ENCODE measurements at places on chromosomes 7 and 10.

DNA sequence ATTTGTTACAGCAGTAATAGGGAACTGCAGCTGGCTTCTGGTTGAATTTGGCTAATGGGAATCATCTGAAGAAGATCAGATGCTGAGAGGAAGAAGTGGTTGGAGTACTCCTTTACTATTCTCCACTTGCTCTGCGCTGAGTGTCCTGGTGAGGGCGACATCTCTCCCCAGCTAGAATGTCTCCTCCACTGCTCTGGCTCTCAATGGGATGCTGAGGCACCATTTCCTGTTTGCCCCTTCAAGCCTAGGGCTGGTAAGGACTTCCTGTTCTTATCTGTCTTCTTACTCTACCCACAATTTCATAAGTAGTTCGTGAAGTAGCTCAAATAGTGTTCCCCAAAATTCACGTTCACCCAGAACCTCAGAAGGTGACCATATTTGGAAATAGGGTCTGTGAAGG lies 43.2 kb upstream of the TES start:
- DNase-seq, result peak; percentile 35

- DNase-seq, result no peak
Measured at GRCh38 chr10:17143055-17143690, 13.6 kb upstream of the CUBN start.

- peak; percentile 82 for DNase-seq
Measured at GRCh38 chr10:89351780-89352597, 24.2 kb downstream of the IFIT3 start.

GRCh38 chr7:50418086-50418515 lies 32.0 kb downstream of the FIGNL1 start:
- peak; percentile 79 for DNase-seq

DNA sequence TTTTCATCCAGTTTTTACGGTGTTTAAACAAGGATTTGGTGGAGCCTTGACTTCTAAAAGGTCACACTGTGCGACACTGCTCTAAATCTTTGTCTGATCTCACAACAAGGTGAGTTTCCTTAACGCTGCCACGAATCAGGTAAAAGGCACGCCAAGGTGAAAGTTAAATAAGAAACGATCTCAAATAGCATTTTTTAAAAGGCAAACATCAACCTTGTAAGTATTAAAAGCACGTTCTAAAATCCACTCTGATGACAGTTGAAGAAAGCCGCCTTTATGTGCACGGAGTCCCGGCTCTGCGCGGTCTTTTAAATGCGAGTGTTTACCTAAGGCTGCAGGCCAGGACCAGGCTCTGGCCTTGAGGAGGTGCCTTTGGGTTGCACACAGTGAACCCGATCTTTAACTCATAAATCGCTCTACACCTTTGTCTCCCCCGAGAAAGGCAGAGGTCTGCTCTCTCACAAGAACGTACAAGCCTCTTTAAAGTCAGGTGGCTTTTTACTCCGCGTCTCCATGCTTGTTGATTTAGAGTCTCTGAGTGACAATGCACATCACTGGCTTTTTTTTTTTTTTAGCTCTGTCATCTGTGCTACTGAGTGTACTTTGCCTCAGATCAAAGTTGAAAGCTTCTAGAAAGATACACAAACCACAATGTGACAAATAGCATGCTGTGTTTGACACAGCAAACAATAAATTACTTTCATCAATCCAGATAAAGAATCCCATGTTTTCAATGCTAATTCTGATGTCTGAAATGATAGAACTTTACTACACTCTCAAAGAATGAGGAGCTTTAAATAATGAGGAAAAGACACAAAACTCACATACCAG lies 25.9 kb upstream of the RNF32 start:
- DNase-seq, result no peak

- DNase-seq, result no peak
Measured at GRCh38 chr10:114432566-114433093, 28.3 kb upstream of the AFAP1L2 start.

- peak; percentile 57 for DNase-seq
Measured at GRCh38 chr7:125561006-125561405, 631.4 kb upstream of the POT1 start.

- DNase-seq, result no peak
Measured at GRCh38 chr10:11150879-11151415, 133.3 kb downstream of the CELF2 start.

DNA sequence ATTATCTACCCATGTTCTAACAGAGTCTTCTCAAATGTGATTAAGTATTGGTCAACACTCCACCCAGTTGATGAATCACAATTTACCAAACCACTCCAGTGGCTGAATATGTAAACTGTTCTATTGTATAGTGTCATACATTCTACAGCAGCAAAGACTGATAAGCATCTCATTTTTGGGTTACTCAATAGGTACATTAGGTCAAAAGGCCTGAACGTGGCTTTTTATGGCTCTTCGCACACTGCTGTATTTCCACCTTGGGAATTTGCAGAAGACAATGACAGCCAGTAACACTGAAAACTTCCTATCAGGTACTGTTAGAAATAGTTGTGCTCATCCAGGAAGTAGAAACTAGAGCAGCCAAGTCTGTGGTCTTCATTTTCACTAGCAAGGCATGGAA lies 166.9 kb downstream of the GLI3 start:
- DNase-seq, result no peak

DNA sequence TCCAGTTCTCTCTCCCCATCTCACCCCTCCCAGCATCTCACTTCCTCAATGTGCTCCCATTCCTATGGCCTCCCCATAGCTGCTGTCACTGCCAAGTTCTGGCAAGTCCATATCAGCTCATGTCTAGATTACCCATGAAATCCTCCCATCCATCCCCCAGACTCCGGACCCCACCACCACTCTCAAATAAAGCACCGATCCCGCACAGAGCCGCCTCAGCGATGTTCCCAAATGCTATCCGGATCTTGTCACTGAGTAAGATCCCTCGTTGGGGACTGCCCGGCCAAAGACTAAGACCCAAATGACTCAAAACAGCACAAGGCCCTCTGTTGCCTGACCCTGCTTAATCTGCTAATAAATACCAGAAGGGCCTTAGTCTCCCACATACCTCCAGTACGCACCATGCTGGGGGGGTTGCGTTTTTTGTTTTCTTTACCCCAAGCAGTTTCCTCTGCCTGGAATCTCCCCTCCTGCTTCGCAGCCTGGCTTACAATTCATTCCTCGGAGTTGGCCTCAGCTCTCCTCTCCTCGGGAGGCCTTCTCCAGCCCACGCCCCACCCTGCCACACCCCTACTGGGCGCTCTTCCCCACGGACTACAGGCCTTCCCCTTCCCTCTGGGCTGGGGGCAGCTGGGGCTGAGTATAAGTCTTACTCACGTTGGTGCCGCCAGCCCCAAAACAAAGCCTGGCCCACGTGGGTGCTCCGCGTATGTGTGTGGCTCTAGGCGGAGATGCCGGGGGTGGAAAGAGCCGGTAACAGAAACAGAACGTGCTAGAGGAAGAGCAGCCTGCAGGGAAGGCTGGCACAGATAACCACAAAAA lies 1.8 kb upstream of the DUSP5 start:
- no peak for DNase-seq

GRCh38 chr7:154903083-154903731 lies 99.7 kb downstream of the PAXIP1 start:
- DNase-seq, result no peak

DNA sequence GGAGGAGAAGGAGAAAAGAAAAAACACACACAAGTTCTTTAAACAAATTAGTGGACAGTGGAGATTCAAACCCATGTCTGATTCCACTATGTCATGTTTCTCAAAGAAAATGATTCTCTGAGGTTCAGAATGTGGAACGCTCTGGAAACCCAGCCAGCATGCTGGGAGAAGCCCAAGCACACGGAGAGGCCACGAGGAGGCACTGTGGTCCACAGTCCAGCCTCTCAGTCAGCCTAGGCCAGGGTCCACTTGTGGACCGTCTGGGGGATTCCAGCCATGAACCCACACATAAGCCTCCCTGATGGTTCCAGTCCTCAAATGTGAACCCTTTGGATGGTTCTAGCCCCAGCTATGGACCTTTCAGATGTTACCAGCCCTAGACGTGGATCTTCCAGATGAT lies 73.4 kb downstream of the CAV1 start:
- DNase-seq, result peak; percentile 32

DNA sequence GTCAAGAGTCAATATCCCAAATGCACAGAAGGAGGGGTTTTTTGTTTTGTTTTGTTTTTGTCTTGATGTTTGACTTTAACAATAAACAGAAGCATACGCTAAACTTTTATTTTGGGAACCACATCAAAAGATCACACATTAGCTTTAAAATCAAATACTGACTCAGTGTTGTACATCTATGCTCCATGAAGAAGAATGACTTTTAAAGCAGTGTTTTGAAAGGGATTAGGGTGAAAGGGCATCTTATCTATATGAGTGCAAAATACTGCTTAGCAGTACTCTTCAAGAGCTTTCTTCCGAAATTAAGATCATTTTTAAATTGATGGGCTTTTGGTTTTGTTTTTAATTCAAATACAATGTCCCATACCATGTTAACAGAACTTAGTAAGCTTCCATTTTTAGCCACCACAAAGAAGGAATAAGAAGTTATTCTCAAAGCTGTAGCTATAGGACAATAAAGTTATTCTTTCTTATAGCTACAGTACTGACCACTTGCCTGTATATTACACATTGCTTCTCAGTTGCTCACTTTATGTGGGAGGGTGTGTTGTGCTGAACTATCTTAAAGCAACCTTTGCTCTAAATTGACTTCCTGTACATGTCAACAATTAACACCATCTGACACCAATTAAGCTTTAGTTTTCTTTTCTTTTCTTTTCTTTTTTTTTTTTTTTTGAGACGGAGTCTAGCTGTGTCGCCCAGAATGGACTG lies 144.3 kb upstream of the KAT6B start:
- no peak for DNase-seq

- no peak for DNase-seq
Measured at GRCh38 chr7:159013181-159013690, 131.4 kb downstream of the VIPR2 start.

DNA sequence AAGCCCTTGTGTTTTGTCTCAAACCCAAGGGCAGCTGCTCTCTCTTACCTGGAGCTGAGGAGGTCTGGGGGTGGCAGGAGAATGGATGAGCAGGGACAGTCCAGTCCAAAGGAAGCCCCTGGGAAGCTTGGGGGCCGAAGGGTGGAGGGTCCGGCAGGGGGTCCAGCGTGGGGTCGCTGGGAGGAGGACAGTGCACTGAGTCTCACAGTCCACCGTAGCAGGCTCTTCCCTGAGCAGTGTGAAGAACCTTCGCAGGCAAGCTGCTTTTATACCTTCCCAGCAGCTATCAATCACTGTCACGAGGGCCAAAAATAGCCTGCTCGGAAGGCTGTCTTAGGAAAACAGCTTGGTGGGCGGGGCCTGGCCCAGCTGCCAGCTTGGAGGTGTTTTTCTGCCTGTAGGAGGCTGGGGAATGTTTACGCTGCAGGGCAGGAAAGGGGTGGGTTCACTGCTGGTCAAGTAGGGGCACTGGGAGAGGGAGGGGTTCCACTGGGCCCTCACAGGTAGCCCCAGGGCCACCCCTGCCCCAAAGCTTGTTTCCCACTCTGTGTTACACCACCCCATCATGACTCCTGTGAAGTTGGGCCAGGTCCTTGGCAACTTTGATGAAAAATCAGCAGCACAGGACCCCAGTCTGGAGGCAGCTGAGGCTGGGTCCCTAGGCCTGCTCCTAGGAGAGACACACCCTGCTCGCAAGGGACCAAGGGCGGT lies at the start of gene DEPP1:
TSS of gene DEPP1 (minus strand) at position 240 of the 711 bp plus-strand sequence. CDS start 779 bp downstream, outside the sequence.
- peak; percentile 87 for DNase-seq

DNA sequence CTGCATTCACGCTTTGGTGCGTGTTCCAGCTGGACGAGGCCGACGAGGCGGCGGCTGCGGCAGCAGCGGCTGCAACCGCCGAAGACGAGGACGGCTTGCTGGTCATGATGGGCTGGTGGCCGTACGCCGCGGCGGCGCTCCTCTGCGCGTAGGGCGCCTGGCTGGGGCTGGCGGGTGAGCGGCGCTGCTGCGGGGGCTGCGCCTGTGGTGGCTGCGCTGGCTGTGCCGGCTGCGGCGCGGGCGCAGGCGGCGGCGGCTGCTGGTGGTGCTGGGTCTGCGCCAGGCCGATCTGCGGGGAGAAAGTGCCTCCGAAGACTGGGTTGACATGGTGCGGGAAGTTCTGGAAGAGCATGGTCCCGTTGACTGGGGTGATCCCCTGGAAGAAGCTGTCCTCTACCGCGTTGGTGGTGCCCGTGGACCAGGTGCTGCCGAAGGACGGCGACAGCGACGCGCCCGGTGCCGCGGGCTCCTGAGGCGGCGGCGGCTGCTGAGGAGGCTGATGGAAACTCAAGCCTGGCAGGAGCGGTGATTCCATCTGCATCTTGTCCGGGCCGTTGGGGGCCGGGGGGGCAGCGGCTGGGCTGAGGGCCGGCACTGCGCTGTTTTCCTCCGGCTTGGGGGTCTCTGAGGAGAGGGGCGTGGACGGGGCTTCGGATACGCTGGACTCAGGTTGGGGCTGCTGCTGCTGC lies 51.1 kb downstream of the CPEB3 start:
- DNase-seq, result no peak

GRCh38 chr10:133324198-133324792 lies 12.4 kb downstream of the CALY start:
- peak; percentile 37 for DNase-seq

- no peak for DNase-seq
Measured at GRCh38 chr7:100156331-100157068, 2.0 kb downstream of the TRAPPC14 start.

- no peak for DNase-seq
Measured at GRCh38 chr7:149690688-149691446, 82.5 kb downstream of the ZNF467 start.

DNA sequence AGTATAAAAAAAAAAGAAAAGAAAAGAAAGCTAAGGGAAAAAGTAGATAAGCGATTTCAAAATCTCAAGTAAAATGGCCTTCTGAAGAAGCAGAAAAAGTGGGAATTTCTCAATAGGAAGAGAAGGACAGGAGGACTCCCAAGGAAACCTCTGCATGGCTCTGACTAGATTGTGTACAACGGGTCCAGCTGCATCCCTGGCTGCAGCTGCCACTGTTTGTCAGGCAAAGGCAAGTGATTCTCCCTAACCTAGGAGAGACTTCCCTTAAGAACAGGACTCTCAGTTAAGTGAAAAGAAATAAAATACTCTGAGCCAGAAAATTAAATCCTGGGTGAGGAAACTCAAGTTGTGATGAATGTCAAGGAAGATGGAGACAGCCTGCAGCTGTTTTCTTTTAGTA lies 298.6 kb upstream of the KIAA1217 start:
- no peak for DNase-seq

- no peak for DNase-seq
Measured at GRCh38 chr7:24656608-24657007, 83.4 kb downstream of the PALS2 start.

GRCh38 chr10:14592566-14592965 lies 182.1 kb downstream of the FAM107B start:
- DNase-seq, result no peak

GRCh38 chr7:48289656-48290055 lies 118.4 kb downstream of the ABCA13 start:
- no peak for DNase-seq

- peak; percentile 60 for DNase-seq
Measured at GRCh38 chr7:107879400-107880035, 11.5 kb upstream of the DLD start.

Data from MM.1S (cell line).